Activated CD8-positive, alpha-beta memory T cell treated with anti-CD3 and anti-CD28 coated beads, Interleukin-2, amount 50 U/mL, for 4 hours (primary cell): ENCODE measurements at places on chromosomes 16 and 17.

DNA sequence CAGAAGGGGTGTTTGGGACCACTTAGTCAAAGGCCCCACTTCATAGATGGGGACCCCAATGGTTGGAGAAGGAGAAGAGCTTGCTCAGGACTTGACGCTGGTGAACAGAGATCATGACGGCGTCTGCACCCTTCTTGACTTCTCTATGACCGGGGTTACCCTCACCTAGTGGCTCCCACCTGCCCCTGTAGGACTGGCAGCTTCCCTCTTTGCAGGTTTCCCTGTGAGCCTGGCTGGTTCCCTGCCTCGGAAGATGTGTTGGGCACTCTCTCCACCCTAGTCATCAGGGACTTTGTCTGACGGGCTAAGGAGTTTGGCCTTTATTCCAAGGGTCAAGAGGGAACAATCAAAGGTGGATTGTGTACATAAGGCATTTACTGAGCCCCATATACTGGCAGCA lies 22.7 kb downstream of the TBX4 start:
- DNase-seq, result no peak

- no peak for DNase-seq
Observed at GRCh38 chr16:21634216-21634615, 18.2 kb downstream of the IGSF6 start.

GRCh38 chr16:66961914-66962313 lies 848 bp downstream of the CES3 start:
- DNase-seq, result no peak

- DNase-seq, result no peak
Observed at GRCh38 chr16:28106467-28107215, 43.1 kb upstream of the GSG1L start.

DNA sequence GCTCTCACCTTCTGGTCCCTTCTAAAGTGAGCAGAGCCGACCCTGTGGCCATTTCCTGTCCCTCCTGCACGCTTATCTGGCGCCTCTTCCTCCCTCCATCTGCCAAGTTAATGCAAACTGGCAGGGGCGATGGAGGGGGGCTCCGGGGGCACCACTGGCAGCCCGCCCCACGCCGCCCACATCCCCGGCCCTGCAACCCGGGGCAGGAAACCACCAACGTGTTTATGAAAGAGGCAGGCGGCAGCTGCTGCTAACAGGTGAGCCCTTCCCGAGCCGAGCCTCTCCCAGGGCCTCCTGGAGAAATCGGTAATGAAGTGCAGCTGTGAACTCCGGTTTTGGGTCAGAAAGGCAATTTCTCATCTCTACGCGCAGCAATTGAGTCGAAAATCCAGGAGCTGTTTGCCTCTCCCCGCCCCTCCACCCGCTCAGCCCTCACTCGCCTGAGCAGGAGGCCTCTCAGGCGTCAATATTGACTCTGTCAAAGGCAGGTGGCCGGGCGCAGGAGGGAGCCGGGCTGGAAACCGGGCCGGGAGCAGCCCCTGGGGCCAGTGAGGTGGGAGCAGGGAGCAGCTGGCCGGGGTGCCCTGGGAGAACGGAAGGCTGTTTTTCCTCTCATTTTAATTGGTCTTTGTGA lies 164.4 kb upstream of the GSE1 start:
- peak; percentile 58 for DNase-seq

GRCh38 chr17:5115673-5116651 lies at the start of gene USP6:
Gene USP6 (plus strand): TSS chr17:5116032. CDS start chr17:5130368, 14,336 bp downstream.
- DNase-seq, result no peak

GRCh38 chr17:76566988-76567431 lies 18.6 kb downstream of the ST6GALNAC2 start:
- DNase-seq, result no peak

DNA sequence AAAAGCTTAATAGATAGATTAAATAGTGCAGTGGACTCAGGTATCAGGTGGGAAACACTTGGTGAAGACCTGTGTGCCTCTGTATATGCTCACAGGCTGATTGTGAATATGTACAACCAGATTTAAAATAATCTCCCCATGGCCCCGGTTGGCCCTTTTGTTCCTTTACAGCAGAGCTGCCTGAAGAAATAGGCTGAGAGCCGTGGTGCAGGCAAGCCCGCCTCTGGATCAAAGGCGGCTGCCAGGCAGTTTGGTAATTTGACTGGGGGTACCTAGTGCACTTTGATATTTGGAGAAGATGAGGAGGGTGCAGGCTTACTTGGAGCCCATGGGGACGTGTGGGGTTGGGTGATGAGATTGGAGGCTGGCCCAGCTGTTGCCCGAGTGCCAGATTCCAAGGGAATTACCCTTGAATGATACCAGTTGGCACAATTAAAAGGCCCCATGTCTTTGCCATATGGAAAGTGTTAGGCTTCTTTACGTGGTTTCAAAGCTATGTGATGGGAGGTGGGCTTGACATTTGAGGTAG lies 5.0 kb downstream of the NKD1 start:
- no peak for DNase-seq

DNA sequence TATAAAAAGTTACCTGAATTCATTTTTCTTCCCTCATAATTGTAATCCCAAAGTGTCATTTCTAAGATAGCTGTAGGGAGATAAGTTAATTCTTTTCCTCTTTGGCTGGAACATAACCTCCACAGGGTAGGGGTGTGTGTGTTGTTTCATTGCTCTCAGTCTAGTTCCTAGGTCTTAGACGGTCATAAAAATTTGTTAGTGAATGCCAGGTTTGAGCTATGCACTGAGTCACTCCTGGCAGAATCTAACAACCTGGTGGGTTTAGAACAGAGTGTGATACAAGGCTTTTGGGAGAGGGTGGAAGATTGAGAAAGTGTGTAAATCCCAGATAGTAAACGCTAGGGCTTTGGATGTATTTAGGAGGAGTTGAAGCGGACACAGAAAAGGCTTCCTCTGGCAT lies 894 bp upstream of the PHKG2 start:
- no peak for DNase-seq

DNA sequence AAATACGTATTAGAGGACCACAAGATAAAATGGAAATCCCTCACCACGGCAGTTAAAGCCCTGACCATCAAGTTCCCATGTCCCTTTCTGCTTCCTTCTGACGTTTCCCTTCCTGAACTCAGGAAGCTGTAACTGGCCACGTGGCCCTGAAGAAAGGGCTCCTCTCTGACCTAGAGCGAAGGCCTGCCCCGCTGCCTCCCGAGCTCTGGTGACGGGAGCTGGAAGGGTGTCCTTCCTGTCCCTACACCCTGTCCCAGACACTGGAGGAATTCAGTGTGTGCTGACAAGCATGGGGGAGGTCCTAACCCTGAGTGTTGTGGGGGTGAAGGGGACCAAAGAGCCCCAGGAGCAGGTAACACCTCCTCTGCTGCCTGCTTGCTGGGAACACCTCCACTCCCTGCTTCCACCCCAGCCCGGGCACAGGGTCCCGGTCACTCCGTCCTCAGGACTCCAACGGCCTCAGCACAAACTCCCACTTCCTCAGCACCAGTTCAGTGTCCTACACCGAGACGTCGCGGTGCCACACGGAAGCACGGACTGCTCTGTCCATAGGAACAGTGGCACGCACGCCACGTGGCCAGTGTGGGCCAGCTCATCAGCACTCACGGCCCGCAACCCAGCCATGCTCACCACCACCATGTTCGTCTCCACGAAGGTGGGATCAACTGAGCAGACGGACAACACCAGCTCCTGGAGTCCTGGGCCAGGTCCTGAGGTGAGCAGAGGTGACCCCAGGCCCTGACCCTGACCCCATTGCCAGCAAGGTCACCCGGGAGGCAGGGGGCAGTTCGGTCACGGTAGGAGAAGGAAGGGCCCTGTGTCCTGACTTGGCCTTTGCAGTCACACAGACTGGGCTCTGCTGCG lies 16.9 kb downstream of the TMEM235 start:
- no peak for DNase-seq

DNA sequence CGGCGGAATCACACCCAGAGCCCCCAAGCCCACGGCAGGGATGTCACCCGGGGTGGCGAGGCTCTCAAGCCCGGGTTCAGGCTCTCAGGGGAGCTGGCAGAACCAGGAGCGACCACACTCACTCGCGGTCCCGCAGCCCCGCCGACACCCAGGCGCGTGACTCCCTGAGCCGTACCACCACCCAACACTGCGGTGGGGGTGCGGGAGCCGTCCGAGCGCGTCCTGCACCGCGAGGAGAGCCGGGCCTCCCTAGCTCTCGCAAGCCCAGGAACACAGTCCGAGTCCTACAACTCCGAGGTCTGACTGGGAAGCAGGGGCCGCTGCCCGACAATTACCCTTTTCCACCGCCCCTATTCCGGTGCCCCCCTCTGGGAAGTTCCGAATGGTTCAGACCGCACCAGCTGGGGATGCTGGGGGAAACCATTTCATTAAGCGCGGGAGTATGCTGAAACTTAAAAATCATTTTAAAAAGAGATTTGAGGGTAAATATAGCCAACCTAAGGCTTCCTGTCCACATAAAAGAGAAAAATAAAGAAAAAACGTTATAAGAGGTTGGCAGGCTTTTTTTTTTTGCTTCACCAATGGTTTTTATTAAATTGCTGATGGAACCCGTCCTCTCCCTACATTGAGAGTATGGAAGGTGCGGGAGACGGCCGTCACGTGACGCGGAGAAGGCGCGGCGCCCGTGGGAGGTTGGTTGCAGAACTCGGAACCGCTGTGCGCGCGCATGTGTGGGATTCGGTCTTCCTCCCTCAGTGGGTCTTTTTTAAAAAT lies at the start of gene FLCN:
Gene FLCN (minus strand): TSS at position 143 of the 774 bp plus-strand sequence. CDS start 9,031 bp downstream, outside the sequence.
- peak; percentile 90 for DNase-seq

GRCh38 chr16:84735849-84736586 lies 36.2 kb downstream of the USP10 start:
- peak; percentile 44 for DNase-seq

DNA sequence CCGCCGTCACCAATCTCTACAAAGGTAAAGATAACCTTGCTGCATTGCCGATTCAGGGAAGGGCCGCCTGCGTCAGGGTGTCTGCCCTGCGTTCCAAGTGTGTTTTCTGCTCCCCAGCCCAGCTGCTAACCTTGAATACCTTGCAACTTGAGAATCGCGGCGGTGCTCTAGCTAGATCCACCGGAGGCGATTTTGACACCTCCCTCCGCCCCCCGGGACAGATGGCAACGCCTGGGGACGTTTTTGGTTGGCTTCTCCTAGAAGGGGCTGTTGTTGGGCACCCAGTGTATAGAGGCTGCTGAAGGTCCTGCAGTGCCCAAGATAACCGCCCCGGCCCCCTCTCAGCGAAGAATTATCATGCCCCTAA lies 1.5 kb downstream of the HAPSTR1 start:
- peak; percentile 24 for DNase-seq

DNA sequence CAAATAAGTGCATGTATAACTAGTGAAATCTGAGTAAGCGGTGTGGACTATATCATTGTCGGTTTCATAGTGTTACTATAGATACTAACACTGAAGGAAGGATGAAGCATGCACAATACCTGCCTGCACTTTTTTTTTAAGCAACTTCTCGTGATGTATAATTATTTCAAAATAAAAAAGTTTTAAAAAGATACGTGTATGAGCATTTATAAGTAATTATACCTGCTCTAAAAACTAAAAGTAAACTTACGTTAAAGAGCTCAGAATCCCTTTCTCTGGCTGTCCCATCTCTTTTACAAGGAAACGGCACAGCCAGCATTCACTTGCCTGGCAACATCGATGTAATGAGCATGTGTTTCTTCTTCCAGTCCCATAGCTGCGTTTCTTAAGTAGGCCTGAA lies 31.3 kb upstream of the ARL6IP1 start:
- no peak for DNase-seq

DNA sequence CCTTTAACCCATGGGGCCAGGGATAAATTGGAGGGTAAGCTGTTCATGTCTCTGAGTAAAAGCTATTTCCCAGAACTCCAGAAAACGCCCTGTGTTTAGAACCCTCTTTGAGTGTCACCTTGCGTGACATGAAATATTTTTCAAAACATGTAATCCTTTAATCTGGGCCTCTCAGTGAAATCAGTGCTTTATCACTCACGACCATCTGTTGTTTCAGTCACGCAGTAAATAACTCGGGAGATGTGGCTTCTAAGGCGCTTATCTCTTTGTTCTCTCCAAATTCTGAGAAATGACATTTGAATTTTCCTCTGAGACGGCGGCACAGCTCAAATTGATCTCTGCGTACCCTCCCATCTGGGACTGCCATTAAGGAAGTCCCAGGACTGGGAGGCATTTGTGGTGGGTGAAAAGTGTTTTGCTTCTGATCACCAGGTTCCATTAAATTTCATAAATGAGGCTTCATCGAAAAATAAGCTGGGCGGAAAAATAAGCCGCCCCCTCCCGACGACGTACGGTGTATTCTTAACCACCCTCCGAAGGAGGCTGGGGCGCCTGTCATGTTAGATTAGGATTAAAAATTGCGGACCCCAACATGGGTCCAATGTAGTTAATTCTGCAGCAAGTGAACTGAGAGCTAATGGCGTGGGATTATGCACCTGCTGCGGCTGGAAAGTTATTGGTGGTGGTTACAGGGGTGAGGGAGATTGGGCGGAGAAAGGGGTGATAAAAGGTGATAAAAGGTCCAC lies 12.7 kb downstream of the WFDC1 start:
- no peak for DNase-seq

DNA sequence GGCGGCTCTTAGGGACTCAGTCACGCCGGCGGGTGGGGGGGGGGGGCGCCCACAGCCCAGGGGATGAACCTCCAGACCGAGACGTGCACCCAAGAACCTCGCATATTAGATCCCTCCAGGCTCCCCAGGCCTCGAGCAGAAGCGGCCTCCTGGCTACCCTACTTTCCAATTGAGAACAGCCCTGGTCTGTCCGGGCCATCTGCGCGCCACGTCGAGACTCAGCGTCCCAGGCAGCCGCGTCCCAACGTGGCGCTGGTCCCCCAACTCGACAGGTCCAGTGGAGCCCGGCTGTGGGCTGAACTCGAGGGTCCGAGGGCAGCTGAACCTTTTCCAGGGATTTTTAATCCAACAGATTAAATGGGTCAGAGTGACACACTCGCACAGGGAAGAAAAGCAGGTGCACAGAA lies 2.3 kb upstream of the IRX3 start:
- no peak for DNase-seq

DNA sequence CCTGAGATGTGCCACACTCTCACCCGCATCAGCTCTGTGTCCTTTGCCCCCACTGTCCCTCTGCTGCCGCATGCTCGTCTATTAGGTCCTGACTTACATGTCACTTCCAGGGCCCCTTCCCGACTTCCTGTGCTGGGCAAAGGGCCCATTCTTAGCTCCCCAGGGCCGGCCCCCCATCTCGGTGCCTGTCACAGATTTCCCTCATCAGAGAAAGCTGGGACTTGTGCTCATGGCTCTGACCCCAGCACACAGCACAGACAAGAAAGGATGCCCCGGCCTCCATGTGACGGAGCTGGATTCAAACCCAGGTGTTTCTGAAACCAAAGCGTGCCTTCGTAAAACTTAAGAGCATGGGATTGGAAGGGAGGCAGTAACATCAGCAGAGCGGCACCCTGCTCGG lies 5.9 kb upstream of the MAPK7 start:
- DNase-seq, result no peak

- DNase-seq, result no peak
Observed at GRCh38 chr16:8611886-8612600, 9.5 kb upstream of the METTL22 start.

- no peak for DNase-seq
Observed at GRCh38 chr16:68972720-68973119, 129.4 kb downstream of the TANGO6 start.

- DNase-seq, result no peak
Observed at GRCh38 chr16:21060027-21060510, 90.6 kb downstream of the DNAH3 start.

GRCh38 chr16:87284183-87284582 lies 33.0 kb downstream of the C16orf95 start:
- DNase-seq, result no peak
